ENCODE measurements at places on chromosomes 2 and 18.

GRCh38 chr18:58803978-58804377 lies 60.7 kb upstream of the ZNF532 start:
- no peak overlapping the region for H3K4me3 ChIP-seq
- DNase-seq: no peak
- H3K27ac ChIP-seq: no peak overlapping the region
- peaks cover 7% of the 10 kb centered on the region for H3K4me1 ChIP-seq
- H3K36me3 ChIP-seq: no peaks in the 10 kb centered on the region

DNA sequence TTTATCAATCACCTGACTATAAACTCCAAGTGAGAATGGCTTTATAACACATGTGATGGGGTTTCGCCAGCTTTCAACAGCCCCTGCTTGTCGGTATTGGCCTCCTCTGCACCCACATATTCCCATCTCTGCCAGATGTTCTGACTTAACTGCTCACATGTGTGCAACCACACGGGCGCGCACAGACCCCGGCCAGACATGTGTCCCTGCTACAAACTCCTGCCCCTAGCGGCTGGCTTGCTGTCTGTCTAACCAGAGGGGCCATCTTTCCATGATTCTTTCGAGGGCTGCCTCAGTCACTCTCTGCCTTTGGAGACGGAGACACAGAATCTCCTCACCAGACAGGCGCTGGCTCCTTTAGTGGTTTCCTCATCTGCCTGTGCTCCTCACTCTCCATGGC lies 15.3 kb downstream of the STON1 start:
- no peak for DNase-seq
- no peak overlapping the region for H3K4me3 ChIP-seq
- H3K27ac ChIP-seq: no peak overlapping the region
- H3K36me3 ChIP-seq: no peaks in the 10 kb centered on the region

DNA sequence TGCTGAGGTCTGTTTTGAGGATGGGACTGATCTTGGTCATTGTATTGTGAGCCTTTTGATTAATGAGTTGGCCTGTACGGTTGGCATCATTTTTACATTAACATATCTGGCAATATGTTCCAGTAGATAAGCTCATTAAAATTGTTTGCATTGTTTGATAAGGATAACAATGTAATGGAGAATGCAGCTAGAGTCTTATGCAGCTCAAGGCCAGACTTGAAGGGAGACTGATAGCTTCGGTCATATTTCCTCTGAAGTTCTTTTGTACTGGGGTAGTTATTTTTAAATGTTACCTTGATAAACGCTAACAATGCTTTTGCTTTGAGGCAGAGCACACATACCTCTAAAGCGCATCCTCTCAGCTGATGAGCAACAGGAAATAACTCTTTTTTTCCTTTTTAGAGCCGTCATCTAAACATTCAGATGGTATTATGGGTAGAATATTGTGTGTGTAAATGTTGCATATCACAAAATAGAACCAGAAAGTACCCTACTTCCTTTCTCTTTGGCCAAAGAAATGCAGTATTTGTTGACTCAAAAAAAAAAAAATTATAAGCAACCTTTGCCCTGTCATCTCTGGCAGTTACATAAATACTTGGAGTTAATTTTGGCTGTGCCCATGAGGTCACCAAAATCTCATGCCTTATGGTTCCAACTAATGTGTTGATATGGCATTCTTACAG lies 1.3 kb downstream of the MAPRE2 start:
- H3K27me3 ChIP-seq: no peaks in the 10 kb centered on the region
- H3K4me1 ChIP-seq: peaks cover 8% of the 10 kb centered on the region
- H3K36me3 ChIP-seq: no peaks in the 10 kb centered on the region
- DNase-seq: no peak

DNA sequence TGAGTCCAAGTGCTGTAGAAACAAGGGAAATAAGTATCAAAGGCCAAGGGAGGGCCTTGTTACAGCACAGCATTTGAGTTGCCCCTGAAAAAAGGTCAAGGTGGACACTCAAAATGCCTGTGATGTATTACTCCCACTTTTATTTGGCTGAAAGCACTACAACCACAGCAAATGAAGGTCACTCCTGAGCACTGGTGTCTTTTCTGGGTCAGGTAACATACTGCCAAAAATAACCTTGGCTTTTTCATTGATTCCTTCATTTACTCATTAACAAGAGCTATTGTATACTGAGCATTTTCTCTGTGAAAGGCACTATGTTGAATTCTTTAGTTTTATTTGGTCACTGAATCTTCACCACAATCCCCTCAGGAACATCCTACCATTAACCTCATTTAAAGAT lies 590.3 kb downstream of the BCL11A start:
- no peaks in the 10 kb centered on the region for H3K36me3 ChIP-seq
- H3K4me1 ChIP-seq: no peaks in the 10 kb centered on the region
- no peak for DNase-seq
- no peak overlapping the region for H3K27ac ChIP-seq

DNA sequence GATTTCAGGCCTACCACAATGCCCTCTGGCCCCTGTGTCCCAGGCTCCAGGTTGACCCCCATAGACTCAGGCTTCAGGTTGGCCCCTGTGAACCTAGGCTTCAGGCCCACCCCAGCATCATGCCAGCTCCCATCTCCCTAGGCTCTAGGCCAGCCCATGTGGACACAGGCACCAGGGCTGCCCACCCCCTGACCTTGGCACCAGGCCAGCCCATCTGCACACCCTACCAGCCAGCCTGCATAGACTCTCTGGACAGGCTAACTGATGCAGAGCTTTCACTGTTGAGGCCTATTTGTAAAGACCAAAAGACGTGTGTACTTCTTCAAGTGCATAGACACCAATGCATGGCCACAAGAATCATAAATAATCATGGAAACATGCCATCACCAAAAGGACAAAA lies 83.9 kb downstream of the VAPA start:
- no peak overlapping the region for H3K4me3 ChIP-seq
- DNase-seq: no peak
- H3K27ac ChIP-seq: no peak overlapping the region
- H3K27me3 ChIP-seq: no peaks in the 10 kb centered on the region
- no peaks in the 10 kb centered on the region for H3K36me3 ChIP-seq

DNA sequence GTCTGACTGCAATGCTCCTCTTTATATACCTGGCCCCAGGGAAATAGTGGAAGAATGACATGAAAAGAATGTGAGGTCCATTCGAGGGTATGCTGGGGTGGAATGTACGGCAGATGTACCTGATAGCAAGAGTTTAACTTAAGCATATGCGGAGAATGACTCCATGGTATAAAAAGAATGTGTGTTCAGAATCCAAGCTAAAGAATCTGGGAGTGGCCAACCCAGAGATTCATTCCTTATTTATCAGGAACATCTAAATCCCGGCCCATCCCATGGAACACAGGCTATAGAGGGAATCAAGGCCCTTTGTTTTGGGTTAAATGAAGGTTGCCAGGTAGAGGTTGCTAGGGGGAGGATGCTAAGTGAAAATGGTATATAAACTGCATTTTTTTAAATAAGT lies 150.0 kb downstream of the ZNF385B start:
- H3K4me3 ChIP-seq: no peak overlapping the region
- no peak overlapping the region for H3K27ac ChIP-seq
- H3K27me3 ChIP-seq: no peaks in the 10 kb centered on the region
- DNase-seq: no peak
- H3K4me1 ChIP-seq: no peaks in the 10 kb centered on the region

- no peak overlapping the region for H3K27ac ChIP-seq
These were observed 42.8 kb upstream of the SGPP2 start for GRCh38 chr2:222381566-222381965.

- no peaks in the 10 kb centered on the region for H3K36me3 ChIP-seq
- H3K4me3 ChIP-seq: no peak overlapping the region
- H3K27ac ChIP-seq: no peak overlapping the region
- no peak for DNase-seq
These were observed 687.9 kb downstream of the CCDC85A start for GRCh38 chr2:56871644-56872043.

All from spinal cord (tissue), 10 donors.